ENCODE measurements at places on chromosomes 16 and 17. TPM values are rescaled to one million over a fixed set of nuclear protein-coding genes. Genes with fewer than 3 reads are reported as not detected.
A peak's percentile ranks its signal among the peaks of the same experiment; 100 is the strongest.

Gene KRT17
- total RNA-seq: not detected

DNA sequence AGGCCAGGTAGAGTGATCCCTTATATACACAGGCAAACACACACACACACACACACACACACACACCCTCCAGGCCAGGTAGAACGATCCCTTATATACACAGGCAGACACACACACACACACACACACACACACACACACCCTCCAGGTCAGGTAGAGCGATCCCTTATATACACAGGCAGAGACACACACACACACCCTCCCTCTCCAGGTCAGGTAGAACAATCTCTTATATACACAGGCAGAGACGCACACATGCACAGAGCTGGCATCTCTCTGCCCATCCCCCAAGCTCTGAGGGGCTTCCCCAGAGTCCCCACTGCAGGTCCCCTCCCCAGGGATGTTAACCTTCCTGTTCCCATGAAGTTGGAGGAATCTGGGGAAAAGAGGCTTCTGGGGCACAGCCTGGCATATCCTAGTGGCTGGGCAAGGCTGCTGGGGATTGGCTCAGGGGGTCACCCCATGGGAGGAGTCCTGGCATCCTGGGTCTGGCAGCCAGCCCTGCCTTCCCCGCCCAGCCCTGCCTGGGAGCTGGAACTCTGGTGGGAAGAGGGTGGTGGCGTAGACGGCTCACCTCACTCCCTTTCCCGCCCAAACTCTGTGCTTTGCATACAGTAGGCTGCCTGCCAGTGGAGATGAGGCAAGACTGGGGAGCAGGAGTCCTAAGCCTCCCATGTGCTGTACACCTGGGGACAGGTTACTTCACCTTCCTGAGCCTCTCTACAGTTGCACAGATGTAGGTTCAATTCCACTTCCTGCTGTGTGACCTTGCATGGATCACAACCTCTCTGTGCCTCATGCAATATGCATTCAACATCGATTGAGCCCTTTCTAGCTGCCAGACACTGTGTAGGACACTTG, 41.8 kb downstream of the TEKT5 start:
- no peaks in the 10 kb centered on the region for H3K27me3 ChIP-seq
- H3K36me3 ChIP-seq: no peaks in the 10 kb centered on the region
- no peak overlapping the region for H3K27ac ChIP-seq
- H3K4me1 ChIP-seq: no peaks in the 10 kb centered on the region
- no peak overlapping the region for H3K4me3 ChIP-seq

DNA sequence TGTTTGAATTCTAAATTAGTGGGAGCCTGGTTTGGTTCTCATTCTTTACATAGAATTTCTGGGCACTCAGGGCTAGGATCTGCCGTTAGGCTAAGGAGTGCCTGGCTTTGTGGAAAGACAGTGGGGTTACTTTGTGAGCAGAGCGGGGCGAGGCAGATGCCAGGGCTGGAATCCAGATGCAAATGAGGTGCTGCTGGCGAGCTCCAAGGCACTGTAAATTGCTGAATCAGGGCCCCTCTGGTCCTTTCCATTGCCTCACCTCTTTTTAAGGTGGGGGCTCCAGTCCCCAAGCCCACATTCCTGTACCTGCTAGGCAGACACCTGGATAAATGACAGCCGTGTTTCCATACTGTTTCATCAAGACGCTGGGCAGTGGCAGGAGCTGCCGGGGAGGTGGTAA, 33.8 kb downstream of the PIPOX start:
- no peaks in the 10 kb centered on the region for H3K27me3 ChIP-seq
- H3K27ac ChIP-seq: no peak overlapping the region
- H3K4me1 ChIP-seq: peaks cover 17% of the 10 kb centered on the region
- H3K4me3 ChIP-seq: no peak overlapping the region

Gene GCGR
- total RNA-seq: not detected

Gene KRT9
- not detected for total RNA-seq

Gene ZPBP2
- not detected for total RNA-seq

DNA sequence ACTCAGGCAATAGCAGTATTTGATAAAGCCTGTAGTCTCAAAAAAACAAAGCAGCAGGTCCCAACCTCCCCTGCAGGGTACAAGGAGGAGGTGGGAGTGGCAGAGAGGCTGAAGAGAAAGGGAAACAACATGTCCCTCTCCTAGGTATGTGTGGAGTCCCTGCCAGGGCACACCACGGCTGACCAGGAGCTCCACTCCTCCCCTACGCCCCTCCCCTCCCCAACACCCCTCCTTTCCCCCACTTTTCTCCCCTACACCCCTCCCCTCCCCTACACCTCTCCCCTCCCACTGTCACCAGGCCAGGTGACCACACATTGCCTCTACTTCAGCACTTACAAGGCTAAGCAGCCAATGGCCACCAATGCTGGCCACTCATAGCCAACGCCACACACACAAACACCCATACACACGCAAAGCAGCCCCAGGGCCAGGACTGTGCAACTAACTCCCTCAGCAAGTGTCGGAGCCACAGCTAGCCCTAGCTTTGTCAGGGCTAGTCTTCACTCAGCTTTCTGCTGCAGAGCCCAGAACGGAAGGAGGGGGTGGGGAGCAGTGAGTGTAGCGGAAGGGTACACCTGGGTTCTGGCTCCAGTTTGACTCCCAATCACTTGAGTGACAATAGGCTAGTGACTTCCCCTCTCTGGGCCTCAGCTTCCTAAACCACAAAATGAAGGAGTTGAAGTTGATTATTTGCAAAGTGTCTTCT, 8.2 kb downstream of the CAVIN1 start:
- H3K4me3 ChIP-seq: no peak overlapping the region
- peaks cover 7% of the 10 kb centered on the region for H3K4me1 ChIP-seq

Gene RRAD
- total RNA-seq: 4.5 TPM

DNA sequence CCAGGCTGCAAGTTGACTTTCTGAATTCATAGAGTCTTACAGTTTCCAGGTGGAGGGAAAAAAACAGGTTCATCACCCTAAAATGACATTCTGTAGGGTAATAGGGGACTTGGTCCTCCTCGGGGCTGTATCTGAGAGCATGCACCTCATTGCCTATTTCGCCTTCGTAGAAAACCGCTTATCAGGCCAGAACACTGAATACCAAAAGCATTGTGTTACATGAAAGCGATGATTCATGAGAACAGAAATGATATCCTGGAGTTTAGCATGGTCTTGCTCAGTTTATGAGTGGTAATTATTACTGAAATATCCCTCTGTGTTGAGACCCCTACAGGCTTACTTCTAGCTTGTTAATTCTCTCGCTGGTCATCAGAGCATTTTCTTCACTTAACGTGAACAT, 61.4 kb upstream of the ARHGAP44 start:
- H3K4me1 ChIP-seq: no peaks in the 10 kb centered on the region
- DNase-seq: no peak
- H3K4me3 ChIP-seq: no peak overlapping the region
- no peak overlapping the region for H3K27ac ChIP-seq
- H3K36me3 ChIP-seq: no peaks in the 10 kb centered on the region

DNA sequence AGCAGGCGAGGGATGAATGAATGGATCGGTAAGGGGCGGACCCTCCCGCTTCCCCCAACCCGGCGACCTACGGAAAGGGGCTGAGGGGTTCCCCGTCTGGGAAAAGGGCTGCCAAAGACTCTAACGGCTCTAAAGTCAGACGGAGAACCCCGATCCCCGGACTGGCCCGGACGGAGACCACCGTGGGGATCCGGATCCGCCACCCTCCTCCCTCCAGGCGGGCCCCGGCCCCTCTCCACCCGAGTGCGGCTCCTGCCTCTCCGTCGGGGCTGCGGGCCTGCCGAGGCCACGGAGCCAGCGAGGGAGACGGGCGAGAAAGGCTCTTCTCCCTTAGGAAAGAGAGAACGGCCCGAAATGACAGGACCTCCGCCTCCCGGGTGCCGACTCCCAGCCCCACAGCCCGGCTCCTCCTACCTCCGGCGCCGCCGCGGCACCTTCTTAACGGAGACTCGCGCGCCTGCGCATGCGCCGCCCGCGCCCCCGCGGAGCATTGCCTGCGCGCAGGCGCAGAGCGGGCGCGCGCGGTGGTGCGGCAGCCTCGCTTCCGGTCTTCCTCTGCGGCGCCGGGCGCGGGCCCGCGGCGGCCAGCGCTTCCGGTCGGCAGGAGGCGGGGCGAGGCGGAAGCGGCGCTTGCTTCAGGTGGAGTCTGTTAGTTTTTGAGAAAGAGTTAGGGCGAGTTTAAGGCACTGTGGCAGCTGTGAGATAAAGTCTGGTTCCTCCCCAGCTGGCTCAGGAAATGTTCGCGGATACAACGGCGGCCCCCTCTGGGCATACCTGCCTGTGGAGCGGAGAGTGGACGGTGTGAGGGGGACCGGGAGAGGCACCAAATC, at the start of gene SLX4:
Gene SLX4, minus strand, starts transcription at position 461 of the 830 bp plus-strand sequence. CDS start 2,642 bp downstream, outside the sequence.
- peak within 1 kb of the TSS; percentile 95 for H3K4me3 ChIP-seq
- no peaks in the 10 kb centered on the region for H3K27me3 ChIP-seq
- peaks cover 25% of the 10 kb centered on the region for H3K4me1 ChIP-seq

- no peak overlapping the region for H3K4me3 ChIP-seq
- H3K27me3 ChIP-seq: no peaks in the 10 kb centered on the region
- peaks cover 5% of the 10 kb centered on the region for H3K4me1 ChIP-seq
Measured at GRCh38 chr16:9144106-9144505, 52.7 kb downstream of the HAPSTR1 start.

GRCh38 chr17:3039736-3040135, 23.7 kb downstream of the OR1D5 start:
- no peak overlapping the region for H3K4me3 ChIP-seq
- H3K36me3 ChIP-seq: peaks cover 5% of the 10 kb centered on the region
- H3K4me1 ChIP-seq: no peaks in the 10 kb centered on the region
- peak; percentile 37 for DNase-seq
- no peak overlapping the region for H3K27ac ChIP-seq

DNA sequence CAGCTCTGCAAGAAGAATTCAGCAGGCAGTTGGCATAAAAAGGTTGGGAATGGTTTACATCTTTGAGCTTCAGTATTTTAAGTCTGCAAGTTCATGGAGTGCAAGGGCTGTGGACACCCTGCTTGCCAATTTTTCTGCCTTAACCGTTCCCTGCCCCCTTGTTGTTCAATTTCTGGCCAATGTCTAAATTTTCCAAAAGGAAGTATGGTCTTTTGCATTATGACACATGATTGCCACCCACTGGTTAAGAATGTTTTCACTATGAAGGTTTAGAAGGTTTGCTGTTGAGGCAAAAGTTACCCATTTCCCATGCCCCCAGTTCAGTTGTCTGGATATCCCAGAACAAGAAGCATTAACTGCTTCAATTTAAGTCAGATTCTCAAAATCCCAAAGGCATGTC, 441.9 kb downstream of the CDH13 start:
- no peak for DNase-seq
- H3K27ac ChIP-seq: no peak overlapping the region
- peaks cover 4% of the 10 kb centered on the region for H3K4me1 ChIP-seq
- no peaks in the 10 kb centered on the region for H3K36me3 ChIP-seq
- H3K27me3 ChIP-seq: no peaks in the 10 kb centered on the region

DNA sequence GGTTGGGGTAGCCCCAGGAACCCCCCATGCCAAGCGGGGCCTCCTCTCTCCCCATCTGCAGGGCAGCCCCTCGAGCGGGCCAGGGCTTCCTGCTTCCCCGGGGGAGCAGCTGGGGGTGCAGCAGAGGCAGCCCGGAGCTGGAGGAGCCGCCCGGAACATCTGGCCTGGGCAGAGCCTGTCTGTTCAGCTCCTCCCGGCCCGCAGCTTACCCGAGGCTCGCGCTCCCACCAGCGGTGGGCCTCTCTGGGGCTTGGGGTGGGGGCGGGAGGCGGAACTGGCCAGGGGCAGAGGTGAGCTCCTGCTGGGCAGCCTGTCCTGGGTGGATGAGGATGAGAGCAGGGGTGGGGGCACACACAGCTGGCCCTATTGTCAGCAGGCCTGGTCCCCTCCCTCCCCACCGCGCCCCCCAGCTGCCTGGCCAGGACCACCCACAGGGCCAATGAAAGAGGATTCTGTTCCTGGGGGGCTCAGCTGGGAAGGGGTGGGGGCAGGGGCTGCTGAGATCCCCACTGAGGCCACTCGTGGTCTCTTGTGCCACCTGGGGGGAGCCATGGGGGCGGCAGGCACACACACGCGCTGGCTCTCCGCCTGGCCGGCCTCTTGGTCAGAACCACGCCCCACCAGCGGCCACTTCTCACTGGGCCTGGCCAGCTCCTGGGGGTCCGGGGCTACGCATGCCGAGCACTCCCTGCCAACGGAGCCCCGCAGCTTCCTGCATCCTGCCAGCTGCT, 34.7 kb downstream of the BAHCC1 start:
- no peak overlapping the region for H3K4me3 ChIP-seq
- H3K36me3 ChIP-seq: no peaks in the 10 kb centered on the region
- H3K4me1 ChIP-seq: peaks cover 37% of the 10 kb centered on the region
- no peak for DNase-seq
- no peak overlapping the region for H3K27ac ChIP-seq

DNA sequence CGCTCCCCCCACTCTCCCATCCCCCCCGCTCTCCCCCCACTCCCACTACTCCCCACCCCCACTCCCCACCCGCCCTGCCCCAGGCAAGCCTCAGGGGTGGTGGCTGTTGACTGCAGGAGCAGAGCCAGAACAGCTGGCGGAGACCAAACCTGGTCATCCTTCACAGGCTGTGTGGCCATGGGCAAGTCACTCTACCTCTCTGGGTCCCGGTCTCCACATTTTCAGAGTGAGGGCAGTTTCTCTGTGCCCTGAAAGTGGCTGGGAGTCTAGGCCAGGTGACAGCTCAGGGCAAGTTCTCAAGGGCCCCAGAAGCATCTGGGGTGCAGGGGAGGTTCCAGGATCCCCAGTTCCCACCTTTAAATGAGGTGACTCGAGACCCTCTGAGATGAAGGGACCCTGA, 15.1 kb upstream of the BAHCC1 start:
- H3K36me3 ChIP-seq: no peaks in the 10 kb centered on the region
- no peak overlapping the region for H3K27ac ChIP-seq
- no peak overlapping the region for H3K4me3 ChIP-seq
- no peak for DNase-seq
- H3K27me3 ChIP-seq: no peaks in the 10 kb centered on the region

- H3K4me1 ChIP-seq: peaks cover 4% of the 10 kb centered on the region
- no peaks in the 10 kb centered on the region for H3K27me3 ChIP-seq
- H3K4me3 ChIP-seq: no peak overlapping the region
- DNase-seq: no peak
- H3K36me3 ChIP-seq: no peaks in the 10 kb centered on the region
- H3K27ac ChIP-seq: no peak overlapping the region
Measured at GRCh38 chr17:10802496-10803284, 1.2 kb downstream of the TMEM238L start.

Gene LDHD
- total RNA-seq: 0.12 TPM

Gene GJD3
- total RNA-seq: not detected

GRCh38 chr17:39239640-39240314, 14.0 kb upstream of the STAC2 start:
- no peaks in the 10 kb centered on the region for H3K27me3 ChIP-seq
- H3K36me3 ChIP-seq: no peaks in the 10 kb centered on the region
- H3K27ac ChIP-seq: no peak overlapping the region
- H3K4me3 ChIP-seq: no peak overlapping the region
- peak; percentile 86 for DNase-seq
- H3K4me1 ChIP-seq: peaks cover 39% of the 10 kb centered on the region

Gene OR1F1
- total RNA-seq: not detected

Gene AOC3
- total RNA-seq: 0.52 TPM

GRCh38 chr16:70152578-70153302, 20.8 kb upstream of the CLEC18C start:
- H3K4me3 ChIP-seq: no peak overlapping the region
- DNase-seq: no peak
- peaks cover 91% of the 10 kb centered on the region for H3K36me3 ChIP-seq

- no peak overlapping the region for H3K4me3 ChIP-seq
- no peak for DNase-seq
- H3K4me1 ChIP-seq: no peaks in the 10 kb centered on the region
- H3K27ac ChIP-seq: no peak overlapping the region
Measured at GRCh38 chr17:34011599-34011998, 243.5 kb upstream of the CCL2 start.
